ENCODE measurements at places on chromosomes 1 and 21.
A peak's percentile ranks its signal among the peaks of the same experiment; 100 is the strongest.

DNA sequence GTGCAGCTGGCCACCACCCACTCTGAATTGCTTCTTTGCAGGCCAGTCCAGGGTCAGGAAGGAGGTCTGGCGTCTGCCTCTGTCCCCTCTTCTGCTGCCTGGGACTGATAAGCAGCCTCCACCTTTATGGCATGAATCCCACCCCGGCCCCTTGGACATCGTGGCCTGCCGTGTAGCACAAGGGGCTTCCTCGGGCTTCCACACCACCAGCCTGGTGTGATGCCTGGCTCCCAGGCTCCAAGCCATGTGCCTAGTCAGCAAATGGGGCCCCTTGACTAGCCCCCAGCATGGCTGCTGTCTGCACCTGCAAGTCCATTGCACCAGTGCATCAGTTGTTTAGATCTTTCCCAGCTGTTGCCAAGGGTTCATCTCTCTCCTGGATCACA is 9.9 kb upstream of the ARF1 start:
- DNase-seq = no peak

- no peak for DNase-seq
Measured at GRCh38 chr1:55926906-55927471, 652.4 kb downstream of the PLPP3 start.

- DNase-seq = no peak
Measured at GRCh38 chr1:66500301-66500700, 33.7 kb upstream of the SGIP1 start.

- DNase-seq = no peak
Measured at GRCh38 chr1:54685335-54685905, 30.2 kb upstream of the TTC4 start.

DNA sequence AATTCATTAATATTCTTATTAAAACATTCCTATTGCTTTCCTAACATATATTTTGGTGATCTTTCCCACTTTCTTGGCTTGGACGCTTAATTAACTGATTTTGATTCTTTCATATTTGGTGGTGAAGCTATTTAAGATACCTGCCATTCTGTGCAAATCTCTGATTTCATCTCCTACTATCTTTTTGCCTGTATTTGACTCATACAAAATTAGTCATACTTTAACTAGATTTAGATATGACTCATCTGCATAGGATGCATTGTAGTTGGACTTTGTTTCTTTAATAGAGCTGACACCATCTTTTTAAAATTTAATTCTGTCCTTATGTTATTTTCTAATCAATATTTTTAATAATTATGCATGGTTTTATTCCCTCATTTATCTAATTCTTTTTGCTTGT is 93.8 kb upstream of the PLPPR4 start:
- DNase-seq = peak; percentile 63

GRCh38 chr1:36083635-36084496 is at the start of gene TEKT2:
Gene TEKT2, plus strand, starts transcription at chr1:36084094. Its CDS starts 828 bp downstream, at chr1:36084922.
- DNase-seq = peak; percentile 45

GRCh38 chr1:43541721-43542401 is 11.2 kb downstream of the PTPRF start:
- no peak for DNase-seq
